ENCODE measurements at places on chromosomes 6 and 20.

- no peak for DNase-seq
Observed at GRCh38 chr6:21137700-21138335, 455.7 kb upstream of the SOX4 start.

- no peak for DNase-seq
Observed at GRCh38 chr6:34908194-34908593, 19.1 kb downstream of the ANKS1A start.

DNA sequence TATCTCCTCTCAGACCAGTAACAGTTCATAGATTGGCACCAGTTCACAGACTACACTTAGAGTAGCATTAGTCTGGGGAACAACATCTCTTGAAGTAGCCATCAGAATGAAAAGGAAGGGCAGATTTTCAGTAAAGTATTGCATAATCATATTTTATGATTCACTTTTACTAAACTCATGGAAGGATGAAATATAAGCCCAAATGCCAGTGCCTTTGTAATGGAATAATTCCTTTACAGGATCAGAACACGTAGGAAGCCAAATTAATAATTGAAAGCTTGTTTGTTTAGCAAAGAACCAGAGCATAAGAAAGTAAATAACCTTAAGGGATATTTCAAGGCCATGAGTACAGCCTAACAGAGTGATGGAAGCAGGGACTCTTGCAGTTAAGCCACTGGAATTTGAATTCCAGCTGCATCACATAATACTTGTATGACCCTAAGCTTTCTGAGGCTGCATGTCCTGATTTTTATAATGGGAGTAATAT is 11.4 kb upstream of the LOC128125822 start:
- no peak for DNase-seq

DNA sequence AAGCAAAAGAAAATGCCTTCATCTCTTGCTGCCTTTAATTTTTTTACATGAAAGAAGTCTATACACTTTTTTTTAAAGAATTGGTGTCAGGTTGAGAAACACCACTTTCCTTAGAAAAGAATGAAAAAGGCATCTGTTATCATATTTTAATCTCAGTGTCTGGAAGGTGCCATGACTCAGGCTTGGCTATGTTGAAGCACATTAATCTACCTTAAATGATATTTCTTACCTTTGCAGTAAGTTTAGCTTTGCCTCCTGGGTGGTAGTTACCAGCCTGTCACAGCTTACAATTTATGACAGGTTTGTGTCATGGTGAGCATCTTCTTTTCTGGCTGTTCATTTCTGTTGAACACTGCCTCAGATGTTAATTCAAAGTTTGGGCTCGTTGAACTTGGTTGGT is 95.3 kb downstream of the RTN4IP1 start:
- no peak for DNase-seq

DNA sequence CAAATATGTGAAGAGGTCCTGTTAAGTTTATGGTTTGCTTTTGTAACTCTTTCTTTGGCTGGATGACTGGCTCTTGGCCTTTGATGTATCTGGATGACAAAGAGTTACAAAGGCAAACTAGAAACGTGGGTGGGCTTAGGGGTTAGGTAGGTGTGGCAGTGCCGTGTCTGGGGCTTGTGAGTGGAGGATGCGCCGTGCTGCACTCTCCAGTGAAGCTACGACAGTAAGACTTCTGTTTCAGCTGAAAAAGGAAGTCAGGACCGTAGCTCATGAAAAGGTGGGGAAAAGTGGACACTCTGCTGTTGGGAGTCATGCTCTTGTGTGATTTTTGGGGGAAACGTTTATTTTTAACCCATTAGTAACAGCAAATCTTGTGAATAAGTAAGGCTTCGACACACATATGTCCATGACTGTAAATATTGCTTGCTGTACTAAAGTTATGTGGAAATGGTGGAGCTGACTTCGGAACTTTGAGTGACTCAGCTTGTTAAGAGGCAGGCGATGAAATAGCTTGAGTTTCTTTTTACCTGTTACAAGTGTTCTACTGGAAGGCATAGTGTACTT is 45.6 kb downstream of the DUSP22 start:
- no peak for DNase-seq

- no peak for DNase-seq
Observed at GRCh38 chr6:15255481-15255880, 9.6 kb downstream of the JARID2 start.

All from activated CD4-positive, alpha-beta memory T cell treated with anti-CD3 and anti-CD28 coated beads, Interleukin-2, amount 10 ng/mL, durations not matched to agents 7 days and 5 days (primary cell).